ENCODE measurements at places on chromosomes 12 and 14.

DNA sequence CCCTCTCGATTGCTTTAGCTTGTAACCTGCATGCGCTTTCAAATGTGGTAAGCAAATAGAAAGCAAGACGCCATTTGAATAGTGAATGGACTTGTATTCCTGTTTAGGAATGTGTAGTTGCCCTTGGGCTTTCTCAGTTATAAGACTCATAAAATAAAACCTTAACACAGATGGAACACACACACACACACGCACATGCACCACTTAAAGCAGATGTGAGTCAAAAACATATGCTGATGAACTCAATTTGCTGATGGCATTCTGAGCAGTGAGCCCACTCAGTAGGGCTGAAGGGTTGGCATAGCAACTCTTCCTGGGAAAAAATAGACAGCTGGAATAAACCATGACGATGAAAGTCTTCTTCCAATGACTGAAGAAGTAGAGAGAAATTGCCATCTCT, 360.5 kb downstream of the APAF1 start:
- DNase-seq, result no peak

- DNase-seq, result no peak
Observed at GRCh38 chr12:10331642-10332239, 24.1 kb downstream of the KLRD1 start.

- no peak for DNase-seq
Observed at GRCh38 chr14:22449600-22449905, 139.5 kb downstream of the DAD1 start.

GRCh38 chr14:98174041-98174440, 1098.0 kb downstream of the BCL11B start:
- no peak for DNase-seq
